Hematopoietic multipotent progenitor cell treated with erythropoietin and hydrocortisone succinate and interleukin-3 and kit ligand, for 15 days (in vitro differentiated cells): ENCODE measurements at places on chromosomes 2 and 18.

GRCh38 chr2:17877811-17878280 is 621 bp upstream of the KCNS3 start:
- DNase-seq, result no peak

DNA sequence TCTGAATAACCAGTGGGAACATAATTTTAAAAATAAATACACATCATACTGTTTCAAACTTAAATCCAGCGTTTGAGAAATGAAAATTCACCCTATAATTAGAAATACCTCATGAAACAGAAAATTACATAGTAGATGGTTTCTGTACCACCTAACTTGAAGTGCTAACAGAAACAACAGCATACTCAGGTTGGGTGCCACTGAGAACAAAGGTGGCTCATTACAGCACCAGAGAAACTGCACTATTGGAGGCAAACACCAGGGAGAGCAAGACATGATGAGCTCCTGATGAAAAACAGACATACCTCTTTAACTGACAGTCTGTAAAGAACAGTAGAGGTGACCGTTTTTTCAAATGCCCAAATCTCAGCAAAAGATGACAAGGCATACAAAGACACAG is 12.6 kb downstream of the SULT1C4 start:
- DNase-seq, result no peak

GRCh38 chr2:20052229-20052851 is 912 bp upstream of the LAPTM4A start:
- DNase-seq, result no peak

GRCh38 chr2:140353541-140353940 is 1573.4 kb upstream of the NXPH2 start:
- DNase-seq, result no peak

GRCh38 chr18:23133860-23134779 is 1.2 kb upstream of the CABLES1 start:
- DNase-seq, result no peak

- DNase-seq, result no peak
Observed at GRCh38 chr2:42191285-42192009, 22.3 kb downstream of the EML4 start.

- DNase-seq, result no peak
Observed at GRCh38 chr2:47869859-47870595, 36.3 kb downstream of the FBXO11 start.

- no peak for DNase-seq
Observed at GRCh38 chr2:126979039-126980003, 80.6 kb downstream of the TEX51 start.

- no peak for DNase-seq
Observed at GRCh38 chr18:13241083-13241892, 22.7 kb downstream of the LDLRAD4 start.

GRCh38 chr2:130152816-130153595 is 8.1 kb upstream of the CCDC74B start:
- DNase-seq, result no peak

DNA sequence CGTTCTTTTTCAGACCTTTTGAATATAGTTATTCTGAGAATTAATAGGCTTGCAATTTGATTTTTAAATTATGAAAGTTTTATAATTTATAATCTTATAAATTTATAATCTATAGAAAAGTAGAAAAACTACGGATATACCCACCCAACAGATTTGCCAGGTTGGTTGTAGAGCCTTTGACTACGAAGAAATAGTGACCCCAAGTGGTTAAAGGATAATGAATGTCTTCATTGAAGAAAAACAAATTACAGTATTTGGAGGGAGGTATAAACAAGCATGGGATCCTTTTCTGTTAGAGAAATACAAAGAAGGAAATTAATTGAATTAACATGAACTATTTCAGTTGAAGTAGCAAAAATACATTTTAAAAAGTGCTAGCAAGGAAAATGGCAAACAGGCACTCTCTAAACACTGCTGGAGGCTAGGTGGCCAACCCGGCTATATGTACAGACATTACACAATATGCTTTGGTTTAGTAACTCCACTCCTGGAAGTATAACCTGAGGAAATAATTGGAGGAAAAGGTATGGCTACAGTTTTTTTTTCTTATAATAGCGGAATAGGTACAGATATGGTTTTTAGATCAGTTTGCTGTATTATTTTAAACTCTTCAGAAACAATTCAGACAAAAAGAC is 110.9 kb downstream of the MIB1 start:
- peak; percentile 30 for DNase-seq

GRCh38 chr18:8735274-8735673 is 29.9 kb downstream of the MTCL1 start:
- no peak for DNase-seq

GRCh38 chr2:230220347-230220969 is 674 bp upstream of the SP110 start:
- DNase-seq, result no peak

DNA sequence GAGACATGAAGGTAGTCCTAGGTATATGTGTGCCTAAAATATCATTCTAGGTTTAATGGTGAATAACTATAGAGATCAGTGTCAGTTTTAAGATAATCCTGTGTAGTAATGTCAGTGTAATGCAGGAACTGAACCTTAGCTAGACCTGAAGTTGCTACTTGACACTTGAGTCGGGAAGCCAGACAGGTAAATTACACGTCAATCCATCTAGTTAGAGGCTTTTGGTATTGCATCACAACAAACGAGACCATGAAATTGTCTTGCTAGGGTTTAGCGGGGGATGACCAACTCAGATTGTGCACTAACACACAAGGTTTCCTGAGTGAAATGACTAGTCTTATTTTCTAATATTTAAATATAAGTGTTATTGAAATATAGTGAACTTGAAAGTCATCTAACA is 2.0 kb downstream of the YPEL5 start:
- DNase-seq, result no peak

GRCh38 chr2:37767959-37768925 is 96.8 kb upstream of the CDC42EP3 start:
- DNase-seq, result no peak

GRCh38 chr2:238845583-238846377 is 2.1 kb upstream of the TWIST2 start:
- DNase-seq, result no peak
